ENCODE measurements at places on chromosomes 4 and X. TPM values are rescaled to one million over a fixed set of nuclear protein-coding genes. Genes with fewer than 3 reads are reported as not detected.

Gene PNMA6F
- polyA plus RNA-seq, result not detected

Gene HTR2C
- polyA plus RNA-seq, result not detected

Gene XAGE3
- not detected for polyA plus RNA-seq

- no peak for DNase-seq
Measured at GRCh38 chr4:47154816-47155370, 123.5 kb downstream of the GABRB1 start.

GRCh38 chr4:150641612-150642011 is 59.7 kb downstream of the MAB21L2 start:
- DNase-seq, result no peak

Gene SLC10A3
- 10.0 TPM for polyA plus RNA-seq

GRCh38 chr4:161252520-161253141 is 911.2 kb downstream of the FSTL5 start:
- no peak for DNase-seq

Gene XAGE1A
- polyA plus RNA-seq, result not detected

Gene NHS
- 2.1 TPM for polyA plus RNA-seq

DNA sequence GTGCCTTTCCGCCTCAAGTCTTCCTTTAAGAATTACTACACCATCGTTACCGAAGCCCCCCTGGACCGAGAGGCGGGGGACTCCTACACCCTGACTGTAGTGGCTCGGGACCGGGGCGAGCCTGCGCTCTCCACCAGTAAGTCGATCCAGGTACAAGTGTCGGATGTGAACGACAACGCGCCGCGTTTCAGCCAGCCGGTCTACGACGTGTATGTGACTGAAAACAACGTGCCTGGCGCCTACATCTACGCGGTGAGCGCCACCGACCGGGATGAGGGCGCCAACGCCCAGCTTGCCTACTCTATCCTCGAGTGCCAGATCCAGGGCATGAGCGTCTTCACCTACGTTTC is 2.2 kb downstream of the PCDH10 start:
- DNase-seq, result no peak

DNA sequence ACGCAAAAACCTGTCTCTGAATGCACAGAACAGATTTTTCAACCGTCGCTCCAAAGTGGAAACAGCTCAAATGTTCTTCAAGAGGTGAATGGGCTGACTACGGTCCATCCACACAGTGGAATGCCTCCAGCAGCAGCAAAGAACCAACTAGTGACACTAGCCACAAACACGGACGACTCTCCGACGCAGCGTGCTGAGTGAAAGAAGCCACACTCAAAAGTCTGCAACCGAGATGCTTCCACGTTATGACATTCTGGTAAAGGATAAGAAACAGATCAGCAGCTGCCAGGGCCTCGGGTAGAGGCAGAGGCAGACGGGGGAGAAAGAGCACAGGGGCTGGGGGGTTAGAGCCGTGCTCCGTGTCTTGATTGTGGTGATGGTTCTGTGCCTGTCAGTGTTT is 125.2 kb downstream of the AFAP1 start:
- DNase-seq, result no peak

DNA sequence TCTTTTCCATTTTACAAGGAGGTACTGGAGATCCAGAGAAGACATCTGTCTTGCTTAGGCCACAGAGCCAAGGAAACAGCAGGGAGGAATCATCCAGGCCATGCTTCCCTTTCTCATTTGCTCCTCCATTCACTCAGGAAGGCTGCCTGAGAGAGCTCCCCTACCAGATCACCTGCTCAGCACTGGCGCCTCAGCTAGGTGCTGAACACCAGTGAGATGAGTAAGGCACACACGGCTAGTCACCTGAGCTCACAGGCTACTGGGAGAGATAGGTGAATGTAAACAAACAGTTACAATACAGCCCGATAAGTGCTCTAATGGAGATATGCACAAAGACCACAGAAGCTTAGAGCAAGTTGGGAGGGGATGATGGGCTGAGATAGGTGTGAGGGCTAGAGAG is 149.8 kb upstream of the ARHGEF9 start:
- DNase-seq, result no peak

DNA sequence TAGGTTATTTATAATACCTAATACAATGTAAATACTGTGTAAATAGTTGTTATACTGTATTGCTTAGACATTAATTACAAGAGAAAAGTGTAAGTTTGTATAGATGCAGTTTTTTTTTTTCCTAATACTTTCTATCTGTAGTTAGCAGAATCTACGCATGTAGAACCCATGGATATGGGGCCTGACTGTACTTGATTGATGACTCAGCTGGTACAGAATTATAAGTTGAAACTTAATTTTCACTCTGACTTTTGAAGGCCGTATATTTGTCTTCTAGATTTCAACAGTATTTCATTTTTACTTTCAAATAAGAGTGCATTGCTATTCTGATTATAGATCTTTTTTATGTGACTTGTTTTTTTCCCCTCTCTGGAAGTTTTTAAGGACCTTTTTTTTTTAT is 30.8 kb upstream of the NDUFC1 start:
- no peak for DNase-seq

Gene ACSL4
- 21.6 TPM for polyA plus RNA-seq

GRCh38 chr4:146255874-146256273 is 41.5 kb downstream of the REELD1 start:
- DNase-seq, result no peak

Gene MAGEB6
- not detected for polyA plus RNA-seq

DNA sequence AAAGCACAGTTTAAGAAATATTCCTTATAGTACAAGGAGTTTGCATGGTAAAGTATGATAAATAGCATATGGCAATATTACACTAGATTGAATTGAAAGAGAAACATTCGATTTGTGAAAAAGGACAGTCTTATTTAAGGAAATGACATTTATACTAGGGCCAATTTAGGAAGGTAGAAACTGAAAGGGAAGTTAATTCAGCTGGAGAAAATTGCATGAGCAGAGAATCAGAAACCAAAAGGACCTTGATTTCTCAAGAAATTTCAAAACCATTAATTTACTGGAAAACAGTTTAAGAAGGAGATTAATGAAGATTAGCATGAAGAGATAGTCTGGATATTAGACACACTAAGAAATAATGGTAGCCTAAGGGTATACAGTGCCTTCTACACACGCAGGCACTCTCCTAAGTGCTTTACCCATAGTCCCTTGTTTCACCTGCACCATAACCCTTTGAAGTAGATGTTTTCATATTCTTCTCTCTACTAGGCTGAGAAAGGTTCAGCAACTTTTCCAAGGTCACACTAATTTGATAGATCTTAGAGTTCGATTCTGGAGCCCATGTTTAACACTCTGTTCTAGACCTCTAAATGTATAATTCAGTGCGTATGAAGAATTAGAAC is 259.1 kb upstream of the SLIT2 start:
- no peak for DNase-seq

GRCh38 chr4:84499624-84499982 is 511 bp upstream of the NKX6-1 start:
- no peak for DNase-seq

DNA sequence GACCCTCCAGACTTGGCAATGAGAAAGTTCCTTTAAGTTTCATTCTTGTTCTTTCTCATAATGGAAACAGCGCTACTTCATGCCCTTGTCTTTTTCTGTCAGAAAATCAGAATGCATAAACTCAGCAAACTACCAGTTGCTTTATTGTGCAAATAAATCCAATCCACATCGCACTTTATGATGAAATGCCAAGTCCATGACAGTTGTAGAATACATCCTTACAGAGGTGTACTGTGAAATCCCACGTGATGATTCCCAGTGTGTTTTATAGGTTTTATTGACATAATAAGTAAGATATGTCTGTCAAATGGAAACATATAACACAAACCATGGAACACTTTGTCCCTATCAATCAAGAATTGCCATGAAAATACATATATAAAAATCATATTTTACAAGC is 295.0 kb downstream of the PCDH7 start:
- no peak for DNase-seq

DNA sequence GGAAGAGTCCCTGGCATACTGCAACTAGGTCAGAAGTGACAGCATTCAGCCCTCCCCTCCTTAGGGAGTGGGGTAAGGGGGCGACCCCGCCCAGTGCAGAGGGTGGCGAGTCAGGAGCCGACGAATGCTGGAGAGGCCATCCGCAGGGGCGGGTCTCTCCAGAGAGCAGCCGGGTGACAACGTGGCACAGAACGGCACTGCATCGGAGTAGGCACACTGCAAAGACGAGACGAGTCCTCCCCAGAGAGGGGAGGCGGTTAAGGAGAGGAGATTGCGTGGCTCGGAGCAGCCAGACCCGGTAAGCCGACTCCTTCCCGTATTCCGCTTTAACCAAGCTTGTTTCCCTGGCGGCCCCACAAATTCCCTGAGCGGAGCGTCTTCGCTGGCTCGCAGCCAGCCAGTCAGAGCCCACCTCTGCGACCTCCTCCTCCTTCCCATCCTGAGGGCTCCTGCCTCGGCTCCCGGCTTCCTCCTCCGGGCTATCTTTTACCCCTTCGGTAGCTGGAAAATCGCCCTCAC is 54.9 kb downstream of the LINC00632 start:
- DNase-seq, result peak; percentile 43

Gene NAA11
- polyA plus RNA-seq, result not detected

- no peak for DNase-seq
Measured at GRCh38 chrX:87391742-87392141, 125.9 kb upstream of the KLHL4 start.

Gene MAGEC3
- 1.2 TPM for polyA plus RNA-seq

DNA sequence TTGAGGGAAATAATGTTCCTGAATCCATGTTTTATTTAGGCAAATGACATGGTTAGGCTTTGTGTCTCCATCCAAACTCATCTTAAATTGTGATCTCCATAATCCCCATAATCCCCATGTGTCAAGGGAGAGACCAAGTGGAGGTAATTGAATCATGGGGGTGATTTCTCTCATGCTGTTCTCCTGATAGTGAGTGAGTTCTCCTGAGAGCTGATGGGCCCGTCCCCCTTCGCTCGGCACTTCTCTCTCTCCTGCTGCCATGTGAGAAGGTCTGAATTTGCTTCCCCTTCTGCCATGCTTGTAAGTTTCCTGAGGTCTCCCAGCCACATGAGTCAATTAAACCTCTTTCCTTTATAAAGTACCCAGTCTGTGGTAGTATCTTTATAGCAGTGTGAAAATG is 563.0 kb upstream of the NR3C2 start:
- no peak for DNase-seq

- DNase-seq, result no peak
Measured at GRCh38 chr4:182510836-182511235, 267.6 kb downstream of the TENM3 start.

Gene SFRP2
- polyA plus RNA-seq, result not detected

Gene MAGEB17
- not detected for polyA plus RNA-seq

DNA sequence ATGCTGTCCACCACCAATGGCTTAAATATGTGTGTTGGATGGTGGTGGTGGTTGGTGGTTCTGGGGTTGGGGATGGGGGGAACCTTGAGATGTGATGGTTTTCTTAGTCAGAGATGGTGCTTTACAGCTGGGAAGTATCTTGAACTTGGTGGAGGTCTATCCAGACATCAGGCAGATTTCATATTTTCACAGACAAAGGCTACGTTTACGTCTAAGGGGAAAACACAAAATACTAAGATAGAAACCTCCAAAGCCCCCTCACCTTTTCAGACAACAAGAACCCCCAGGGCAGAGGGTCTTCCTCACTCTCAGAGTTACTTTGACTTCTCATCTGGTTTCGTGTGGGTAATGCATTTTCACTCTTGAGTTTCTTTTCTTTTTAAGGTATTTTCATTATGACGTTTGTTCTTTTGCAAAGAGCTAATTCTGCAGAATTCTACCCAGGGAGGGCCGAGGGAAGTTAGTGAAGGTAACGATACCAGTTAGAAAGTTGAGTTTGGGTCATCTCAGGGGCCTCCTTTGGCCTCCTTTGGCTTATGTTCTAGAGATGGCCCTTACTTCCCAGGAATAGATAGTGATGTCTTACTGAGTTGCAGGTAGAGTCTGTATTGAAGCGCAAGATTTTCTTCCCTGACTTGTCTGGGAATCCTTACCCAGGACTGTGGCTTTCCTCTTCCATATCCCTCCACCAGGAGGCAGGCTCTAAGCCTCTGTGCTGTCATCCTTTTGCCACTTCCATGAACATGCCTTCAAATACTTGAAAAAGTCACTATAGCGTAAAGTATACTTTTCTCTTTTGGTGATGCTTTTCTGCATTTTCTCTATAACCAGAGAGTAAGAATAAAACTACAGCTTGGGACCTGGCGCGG is 31.9 kb downstream of the RHOH start:
- no peak for DNase-seq

Gene TMPRSS11F
- not detected for polyA plus RNA-seq

DNA sequence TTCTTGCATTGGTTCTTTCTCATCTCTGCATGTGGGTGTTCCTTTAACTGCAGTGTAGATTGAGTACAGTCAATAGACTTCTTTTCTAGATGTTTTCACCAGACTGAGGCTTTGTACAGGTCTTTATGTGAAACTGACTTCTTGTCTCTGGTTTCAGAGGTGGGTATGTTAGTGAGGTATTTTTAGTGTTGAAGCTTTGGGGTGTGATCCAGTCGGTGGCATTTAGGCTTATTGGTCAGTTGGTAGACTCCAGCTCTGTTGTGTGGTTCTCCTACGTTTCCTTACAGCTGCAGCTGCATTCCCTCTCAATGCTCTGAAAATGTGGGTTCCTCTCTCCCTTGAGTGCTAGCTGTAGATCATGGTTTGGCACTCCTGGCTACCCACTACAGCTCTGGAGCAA is 21.3 kb upstream of the AMBN start:
- DNase-seq, result no peak

Gene NDST3
- polyA plus RNA-seq, result 0.04 TPM

DNA sequence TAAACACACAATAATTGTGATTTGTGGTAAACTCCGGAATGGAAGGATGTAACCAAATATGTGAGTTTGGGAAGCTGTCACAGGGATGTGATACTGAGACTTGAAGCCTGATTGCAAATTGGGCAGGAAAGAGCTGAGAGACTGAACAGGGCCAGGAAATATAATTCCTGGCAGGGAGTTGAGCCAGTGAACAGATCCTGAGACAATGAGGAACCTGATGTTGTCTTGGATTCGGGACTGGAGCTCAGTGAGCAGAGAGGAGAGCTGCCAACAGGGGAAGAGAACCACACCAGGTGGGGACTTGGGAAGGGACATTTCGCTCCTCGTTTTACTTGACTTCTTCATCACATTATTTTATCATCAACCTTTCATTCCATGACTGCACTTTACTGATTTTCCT is 386.0 kb downstream of the TLL1 start:
- DNase-seq, result peak; percentile 6

- DNase-seq, result no peak
Measured at GRCh38 chrX:107678957-107679740, 50.8 kb downstream of the PRPS1 start.

DNA sequence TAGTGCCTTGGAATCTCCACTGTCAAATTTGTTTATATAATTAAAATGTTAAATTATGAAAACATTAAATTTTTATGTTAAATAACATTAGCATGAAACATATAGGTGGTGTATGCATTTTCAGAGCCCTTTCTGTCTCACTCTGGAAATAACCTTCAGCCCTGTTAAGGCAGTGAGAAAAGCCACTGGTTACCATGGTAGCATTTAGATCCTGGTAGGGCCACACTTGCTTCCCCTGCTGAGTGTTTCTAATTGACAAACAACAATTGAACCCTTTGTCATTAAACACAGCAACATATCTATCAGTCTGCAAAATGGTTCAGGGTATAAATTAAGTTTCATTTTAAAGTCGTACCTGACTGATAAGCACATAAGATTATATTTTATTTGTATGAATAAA is 63.5 kb downstream of the PDK3 start:
- DNase-seq, result no peak
